ENCODE measurements at places on chromosomes 6 and 20.

DNA sequence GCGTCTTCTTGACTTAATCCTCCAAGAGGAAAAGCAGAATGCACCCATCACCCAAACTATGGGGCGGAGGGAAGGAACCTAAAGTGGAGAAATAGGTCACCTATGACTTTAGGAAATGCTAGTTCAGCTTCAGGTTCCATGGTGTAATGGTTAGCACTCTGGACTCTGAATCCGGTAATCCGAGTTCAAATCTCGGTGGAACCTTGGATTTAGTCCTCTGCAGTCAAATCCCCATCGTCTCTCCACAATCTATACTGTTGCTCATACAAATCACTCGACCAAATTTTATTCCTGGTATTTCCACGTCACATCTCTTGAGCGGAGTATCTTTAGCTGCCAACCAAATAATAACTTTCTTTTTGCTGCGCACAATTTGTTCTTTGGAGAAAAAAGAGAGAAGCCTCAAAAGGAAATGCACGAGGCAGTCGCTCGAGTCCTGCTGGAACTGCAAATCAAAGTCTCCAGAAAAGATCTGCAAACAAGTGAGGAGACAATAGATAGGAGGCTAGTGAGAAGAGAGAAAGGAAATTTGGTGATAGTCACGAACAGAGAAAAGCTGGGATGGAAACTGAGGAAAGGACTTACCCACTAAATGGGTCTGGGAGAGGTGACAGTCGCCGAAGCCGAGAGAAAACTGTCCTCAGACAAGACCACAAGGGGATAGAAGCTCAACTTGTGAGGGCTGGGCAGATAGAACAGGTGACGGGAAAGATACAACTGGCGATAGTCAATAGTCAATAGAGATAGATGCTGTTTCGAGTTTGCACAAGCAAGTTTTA, 16.6 kb downstream of the POM121L2 start:
- DNase-seq: no peak

- no peak for DNase-seq
These were observed 164.1 kb upstream of the SYNDIG1 start for GRCh38 chr20:24305371-24305770.

DNA sequence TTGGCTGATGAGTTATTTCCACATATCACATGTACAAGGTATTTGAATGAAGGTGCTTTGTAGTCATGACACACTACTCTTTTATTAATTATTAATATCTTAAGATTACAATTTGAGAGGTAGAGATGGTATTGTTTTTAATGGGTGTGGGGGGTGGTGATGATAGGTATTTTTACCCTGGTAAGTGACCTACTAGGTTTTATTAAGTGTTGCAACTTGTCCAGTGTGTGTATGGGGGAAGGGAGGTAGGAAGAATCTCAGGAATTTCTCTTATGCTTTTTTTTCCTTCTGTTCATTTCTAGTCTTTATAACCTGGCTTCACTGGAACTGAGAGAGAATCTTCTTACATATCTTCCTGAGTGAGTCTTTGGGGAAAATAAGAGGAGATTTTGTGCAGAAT, 101.4 kb downstream of the LRRC1 start:
- DNase-seq: no peak

DNA sequence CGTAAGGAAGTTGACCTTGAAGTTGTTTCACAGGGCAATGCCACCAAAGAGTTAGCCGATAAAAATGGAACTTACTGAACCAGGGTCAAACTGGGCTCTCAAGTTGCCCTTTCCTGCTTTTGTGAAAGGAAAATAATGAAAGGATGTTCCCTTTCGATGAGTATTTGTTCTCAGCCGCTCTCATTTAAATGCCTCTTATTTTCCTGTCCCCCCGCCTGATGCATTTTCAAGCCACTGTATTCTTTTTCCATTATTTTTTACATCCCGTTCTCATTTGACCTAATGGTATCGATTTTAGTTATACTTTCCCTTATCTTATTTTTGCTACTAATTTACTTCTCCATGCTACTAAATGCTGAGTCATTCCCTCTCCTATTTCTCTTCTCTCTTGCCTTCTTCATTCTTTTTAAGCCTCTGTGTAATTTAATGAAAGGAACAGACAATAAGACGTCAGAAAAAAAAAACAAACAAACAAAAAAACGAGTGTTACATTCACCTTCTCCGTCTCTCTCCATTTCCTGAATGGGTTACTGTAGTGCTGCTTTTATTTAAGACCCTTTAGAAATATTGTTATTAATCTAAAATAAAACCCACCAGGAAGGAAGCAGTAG, 655 bp upstream of the NDUFAF4 start:
- DNase-seq: no peak

DNA sequence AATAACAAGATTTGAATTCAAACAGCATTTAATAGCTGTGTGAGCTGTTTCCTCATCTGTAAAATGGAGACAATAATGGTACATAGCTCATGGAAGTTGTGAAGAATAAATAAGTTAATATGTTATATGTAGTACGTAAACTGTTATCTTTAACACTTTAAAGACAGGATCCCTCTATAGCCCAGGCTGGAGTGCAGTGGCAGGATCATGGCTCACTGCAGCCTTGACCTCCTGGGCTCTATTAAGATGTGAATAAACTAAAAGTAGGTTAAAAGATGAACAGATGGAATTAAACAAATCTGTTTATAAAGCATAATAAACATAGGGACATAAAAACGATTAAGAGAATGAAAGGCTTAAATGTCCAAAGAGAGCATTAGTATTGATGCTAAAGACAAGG, 3.0 kb downstream of the AMD1 start:
- no peak for DNase-seq

- DNase-seq: no peak
These were observed 10.6 kb upstream of the BAK1 start for GRCh38 chr6:33590531-33591198.

- no peak for DNase-seq
These were observed 43.5 kb upstream of the TIAM2 start for GRCh38 chr6:154951345-154952200.

GRCh38 chr20:24768713-24769601, 180.1 kb upstream of the CST7 start:
- DNase-seq: no peak

DNA sequence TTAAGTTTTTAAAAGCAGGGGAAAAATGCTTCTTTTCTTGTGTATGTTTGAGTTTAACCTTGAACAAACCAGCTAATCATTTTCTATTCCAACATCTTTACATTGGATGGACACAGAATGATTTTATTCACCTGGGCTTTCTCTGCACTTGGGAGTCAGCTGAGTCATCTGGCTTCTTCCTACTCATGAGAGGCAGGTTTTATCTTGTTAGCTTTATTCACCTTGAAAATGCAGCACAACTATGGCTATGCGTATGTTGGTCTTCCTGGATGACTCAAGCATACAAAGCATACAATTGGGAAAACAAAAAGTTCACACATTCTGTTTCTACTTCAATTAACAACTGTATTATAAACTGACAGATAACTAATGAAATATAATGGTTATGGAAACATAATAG, 737.7 kb downstream of the FRK start:
- DNase-seq: no peak

DNA sequence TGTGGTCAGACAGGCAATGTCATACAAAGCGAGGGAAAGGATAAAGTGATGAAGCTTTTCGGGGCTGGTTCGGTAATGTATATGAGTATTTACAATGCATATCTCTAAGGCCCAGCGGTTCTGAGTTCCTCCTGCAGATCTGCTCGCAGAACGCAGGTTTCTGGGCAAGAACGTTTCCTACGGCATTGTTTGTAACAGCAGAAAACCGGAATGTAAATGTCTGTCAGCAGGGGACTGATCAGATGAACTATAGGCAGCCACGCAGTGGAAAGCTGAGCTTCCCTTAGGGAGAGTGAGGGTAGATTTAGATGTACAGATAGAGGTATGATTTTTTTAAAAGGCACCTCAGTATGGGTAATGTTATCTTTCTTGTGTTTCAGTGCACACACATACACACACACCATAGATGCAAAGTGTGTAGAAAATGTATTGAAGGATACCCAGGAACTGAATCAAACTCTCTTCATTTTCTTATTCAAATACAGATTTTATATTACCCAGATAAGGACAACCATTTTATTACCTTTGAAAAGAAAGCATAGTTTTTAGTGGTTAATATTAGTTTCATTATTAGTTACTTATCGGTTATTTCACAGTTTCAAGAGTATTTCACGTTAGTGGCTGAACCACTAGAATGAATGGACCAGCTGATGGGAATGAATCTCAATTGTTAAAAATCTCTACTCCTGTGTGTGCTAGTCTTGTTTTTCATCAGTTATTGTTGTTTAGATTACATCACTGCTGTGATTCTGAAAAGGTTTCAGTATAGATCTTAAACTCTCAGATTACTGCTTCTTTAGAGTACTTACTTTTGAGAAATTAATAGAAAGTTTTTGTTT, 56.2 kb downstream of the SNX9 start:
- no peak for DNase-seq

DNA sequence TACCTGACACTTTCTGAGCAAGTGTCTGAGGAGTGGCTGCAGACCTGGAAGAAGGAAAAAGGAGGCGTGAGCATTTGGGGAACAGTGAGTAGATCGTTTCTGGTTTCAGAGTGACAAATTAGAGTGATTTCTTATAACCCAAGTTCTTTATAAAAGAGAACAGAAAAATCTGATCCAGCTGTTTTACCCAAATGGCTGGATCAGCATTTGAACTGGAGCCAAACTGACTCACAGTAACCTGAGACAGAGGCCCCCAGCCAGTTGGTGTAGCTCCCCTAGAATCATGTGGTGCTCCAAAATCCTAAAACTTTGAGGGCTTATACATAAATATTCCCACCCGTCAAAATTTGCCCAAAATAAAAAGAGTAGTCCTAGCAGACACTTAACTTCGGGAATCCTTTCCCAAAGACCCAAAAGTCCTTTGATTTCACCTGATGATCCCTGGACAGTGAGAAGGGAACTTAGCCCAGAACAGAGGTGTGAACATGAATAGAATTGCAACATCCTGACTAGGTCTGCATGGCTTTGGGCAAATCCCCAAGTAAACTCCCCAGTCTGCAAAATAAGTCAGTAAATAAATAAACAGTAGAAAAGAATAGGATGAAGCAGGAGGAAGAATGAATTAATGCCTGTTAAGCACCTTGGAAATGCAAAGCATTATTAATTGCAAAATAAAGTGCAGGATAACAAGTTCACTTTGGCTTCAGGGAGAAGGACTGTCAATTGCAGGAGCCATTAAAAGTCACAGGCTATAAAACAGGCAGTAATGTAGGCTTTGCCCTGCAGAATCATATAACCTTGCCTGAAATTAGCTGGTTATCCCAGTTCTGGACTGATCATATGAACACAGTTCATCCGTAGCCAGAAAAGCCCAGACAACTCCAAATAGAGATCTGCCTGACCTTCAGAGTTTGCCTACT, 262.0 kb upstream of the JARID2 start:
- no peak for DNase-seq
